ENCODE measurements at places on chromosomes 3 and 15.
A peak's percentile ranks its signal among the peaks of the same experiment; 100 is the strongest.

GRCh38 chr3:29285471-29286071 lies 4.7 kb downstream of the RBMS3 start:
- DNase-seq = no peak

DNA sequence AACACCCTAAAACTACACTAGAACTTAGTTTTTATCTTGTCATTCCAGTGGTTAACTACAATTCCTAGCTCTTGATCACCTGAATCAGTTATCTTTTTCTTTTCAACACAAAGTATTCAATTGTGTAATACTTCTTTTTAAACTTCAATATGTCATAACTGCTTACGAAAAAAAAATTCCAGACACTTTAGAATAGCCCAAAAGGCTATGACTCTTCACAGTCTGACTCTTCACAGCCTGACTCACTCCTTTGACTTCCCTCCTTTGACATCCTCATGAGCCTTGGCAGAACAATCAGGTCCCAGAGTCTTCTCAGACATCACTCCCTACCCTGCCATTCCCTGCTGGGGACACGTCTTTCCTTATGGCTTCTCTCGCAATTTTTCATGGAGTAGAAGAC lies 727.1 kb downstream of the ROBO1 start:
- no peak for DNase-seq

DNA sequence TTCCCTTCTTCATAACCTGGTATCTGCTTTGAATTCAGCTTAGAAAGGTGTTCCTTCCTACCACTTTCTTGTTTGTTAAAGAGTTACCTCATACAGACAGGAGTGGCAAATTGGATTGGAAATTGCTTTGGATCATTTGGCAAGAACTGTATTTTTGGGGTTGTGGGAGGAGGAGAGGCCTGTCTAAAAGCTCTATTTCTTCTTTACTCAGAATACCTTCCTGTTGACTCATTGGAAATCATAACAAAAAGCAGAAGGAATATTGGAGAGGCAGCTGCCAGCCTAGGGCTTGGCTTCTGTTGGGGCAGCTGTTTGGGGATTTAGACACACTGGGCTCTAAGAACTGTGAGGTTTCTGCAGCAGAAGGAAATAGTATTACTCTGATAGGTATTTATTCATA lies 14.2 kb downstream of the IQGAP1 start:
- no peak for DNase-seq

DNA sequence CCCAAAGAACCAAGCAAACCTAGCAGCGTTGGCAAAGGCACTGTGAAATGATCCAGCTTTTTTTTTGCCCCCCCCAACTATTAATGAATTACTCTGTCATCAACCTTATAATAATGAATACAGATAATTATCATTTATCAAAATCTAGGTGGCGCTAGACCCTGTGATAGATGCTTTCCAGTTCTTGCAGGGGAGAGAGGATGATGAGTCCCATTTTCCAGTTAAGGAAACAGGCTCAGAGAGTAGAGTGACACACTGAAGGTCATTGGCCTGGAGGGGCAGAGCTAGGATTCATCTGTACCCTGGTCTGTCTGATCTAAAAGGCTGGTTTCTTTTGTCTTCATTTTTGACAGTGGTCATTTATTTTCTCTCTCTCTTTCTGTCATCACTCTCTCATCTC lies 5.0 kb downstream of the ACOX2 start:
- no peak for DNase-seq

- no peak for DNase-seq
Measured at GRCh38 chr3:55000546-55000945, 72.7 kb upstream of the LRTM1 start.

DNA sequence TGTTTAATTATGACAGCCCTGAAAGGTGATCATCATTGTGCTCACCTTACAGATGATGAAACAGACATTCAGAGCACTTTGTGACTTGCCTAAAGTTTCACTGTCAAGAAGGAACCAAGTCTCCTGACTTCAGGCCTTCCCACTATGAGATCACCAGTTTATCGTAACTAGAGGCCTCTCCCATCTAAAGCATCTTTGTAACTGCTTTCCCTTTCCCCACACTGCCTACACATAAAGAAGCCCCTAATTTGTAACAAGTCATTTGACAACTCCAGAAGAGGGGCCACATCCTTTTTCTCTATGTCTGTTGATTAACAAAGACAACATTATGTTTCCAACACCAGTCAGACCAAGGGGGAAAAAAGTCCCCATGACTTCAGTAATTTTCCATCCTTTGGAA lies 1.1 kb downstream of the KLHL6 start:
- DNase-seq = no peak

DNA sequence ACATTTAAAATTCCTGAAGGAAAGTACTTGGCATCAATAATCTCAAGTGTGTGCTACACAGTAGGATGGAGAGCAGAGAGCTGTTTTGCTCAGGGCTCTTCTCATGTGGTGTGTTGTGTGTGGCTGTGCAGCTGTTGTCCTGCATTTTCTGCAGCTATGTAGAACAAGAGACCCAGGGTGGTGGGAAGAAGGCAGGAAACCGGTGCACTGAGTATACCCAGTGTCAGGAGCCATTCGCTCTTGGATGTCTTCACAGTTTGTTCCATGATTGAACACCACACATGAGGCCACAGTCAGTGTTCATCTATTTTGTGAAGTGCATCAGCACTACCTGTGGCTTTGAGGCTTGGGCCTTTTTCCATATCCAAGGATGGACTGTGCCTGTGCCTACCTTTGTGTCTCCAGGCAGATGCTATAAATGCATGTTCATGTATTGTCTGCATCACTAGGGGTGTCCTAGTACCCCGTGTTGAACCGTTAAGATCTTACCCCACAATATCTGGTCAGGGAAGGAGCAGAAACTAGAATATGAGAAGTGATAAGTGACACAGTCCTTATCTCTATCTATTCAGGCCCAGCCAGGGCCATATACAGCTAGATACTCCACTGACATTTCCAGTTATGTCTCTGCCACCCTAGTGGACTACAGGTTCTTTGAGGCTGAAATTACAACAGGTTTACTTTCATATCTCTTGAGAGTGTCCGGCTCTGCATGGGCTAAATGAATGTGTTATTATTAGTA lies 194.3 kb downstream of the NR2F2 start:
- no peak for DNase-seq

DNA sequence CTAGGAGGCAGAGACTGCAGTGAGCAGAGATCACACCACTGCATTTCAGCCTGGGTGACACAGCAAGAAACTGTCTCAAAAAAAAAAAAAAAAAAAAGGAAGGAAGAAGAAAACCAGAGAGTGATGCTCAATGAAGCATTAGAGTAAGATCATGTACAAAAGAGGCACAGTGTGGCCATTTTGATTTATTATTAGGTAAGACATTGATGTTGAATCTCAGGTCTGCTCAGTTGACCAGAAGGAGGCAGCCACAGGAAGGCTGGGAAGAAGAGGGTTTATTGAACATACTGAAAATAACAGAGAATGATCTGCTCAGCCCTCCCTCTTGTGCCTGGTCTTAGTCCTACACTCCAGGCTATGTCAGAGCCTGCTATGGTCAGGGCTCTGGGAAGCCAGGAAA lies 15.6 kb downstream of the LRRK1 start:
- no peak for DNase-seq

DNA sequence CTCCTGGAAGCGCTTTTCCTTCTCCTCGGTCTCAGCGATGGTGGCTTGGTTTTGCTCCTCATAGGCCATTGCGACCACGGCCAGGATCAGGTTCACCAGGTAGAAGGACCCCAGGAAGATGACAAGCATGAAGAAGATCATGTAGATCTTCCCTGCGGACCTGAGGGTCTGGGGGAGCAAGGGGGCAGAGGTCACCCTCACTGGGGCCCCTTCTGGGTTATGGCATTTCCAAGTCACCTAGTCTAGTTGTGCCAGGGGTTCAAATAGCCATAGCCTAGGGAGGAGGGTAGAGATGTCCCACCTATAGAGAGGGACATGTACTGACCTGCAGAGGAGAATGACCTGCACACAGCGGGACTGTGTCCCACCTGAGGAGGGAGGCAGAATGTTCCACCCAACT lies 43.5 kb downstream of the SCN5A start:
- no peak for DNase-seq

GRCh38 chr3:156577736-156578135 lies 22.8 kb upstream of the SSR3 start:
- DNase-seq = no peak

GRCh38 chr3:110518031-110518430 lies 553.6 kb upstream of the NECTIN3 start:
- no peak for DNase-seq

- no peak for DNase-seq
Measured at GRCh38 chr3:37256447-37256846, 82.1 kb upstream of the LRRFIP2 start.

DNA sequence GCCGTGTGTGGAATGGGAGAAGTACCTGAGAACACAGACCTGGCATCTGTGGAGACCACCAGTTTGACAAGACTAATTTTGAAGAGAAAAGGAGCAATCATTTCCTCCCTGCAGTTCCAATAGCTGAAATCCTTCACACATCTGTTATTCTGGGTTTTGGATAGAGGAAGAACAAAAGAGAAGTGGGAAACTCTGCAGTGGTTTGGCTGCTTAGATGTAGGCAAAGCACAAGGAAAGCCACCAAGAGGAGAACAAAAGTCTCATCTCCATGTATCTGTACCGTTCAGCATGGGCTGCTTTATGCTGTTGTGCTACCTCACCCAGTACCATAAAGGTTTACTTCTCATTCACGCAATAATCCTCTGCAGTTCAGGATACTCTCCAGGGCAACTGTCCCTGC lies 153.1 kb upstream of the COL8A1 start:
- DNase-seq = no peak

DNA sequence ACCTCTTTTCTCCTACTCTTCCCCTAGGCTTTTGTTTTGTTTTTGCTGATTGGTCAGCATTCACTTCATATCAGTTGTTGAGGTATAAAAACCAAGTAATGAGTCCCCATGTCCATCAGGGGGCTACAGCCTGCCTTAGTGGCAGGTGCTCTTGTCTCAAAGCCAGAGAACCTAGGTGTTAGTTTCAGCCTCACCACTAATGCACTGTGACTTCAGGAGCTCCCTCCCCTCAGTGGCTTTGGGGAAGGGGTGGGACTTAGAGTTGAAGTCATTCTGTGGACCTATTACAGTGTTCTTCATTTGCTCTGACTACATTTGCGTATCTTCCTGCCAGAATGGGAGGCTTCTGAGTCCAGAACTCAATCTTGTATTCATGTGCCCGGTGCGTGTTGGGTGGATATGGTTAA lies 41.6 kb downstream of the NR2C2 start:
- DNase-seq = peak; percentile 21

DNA sequence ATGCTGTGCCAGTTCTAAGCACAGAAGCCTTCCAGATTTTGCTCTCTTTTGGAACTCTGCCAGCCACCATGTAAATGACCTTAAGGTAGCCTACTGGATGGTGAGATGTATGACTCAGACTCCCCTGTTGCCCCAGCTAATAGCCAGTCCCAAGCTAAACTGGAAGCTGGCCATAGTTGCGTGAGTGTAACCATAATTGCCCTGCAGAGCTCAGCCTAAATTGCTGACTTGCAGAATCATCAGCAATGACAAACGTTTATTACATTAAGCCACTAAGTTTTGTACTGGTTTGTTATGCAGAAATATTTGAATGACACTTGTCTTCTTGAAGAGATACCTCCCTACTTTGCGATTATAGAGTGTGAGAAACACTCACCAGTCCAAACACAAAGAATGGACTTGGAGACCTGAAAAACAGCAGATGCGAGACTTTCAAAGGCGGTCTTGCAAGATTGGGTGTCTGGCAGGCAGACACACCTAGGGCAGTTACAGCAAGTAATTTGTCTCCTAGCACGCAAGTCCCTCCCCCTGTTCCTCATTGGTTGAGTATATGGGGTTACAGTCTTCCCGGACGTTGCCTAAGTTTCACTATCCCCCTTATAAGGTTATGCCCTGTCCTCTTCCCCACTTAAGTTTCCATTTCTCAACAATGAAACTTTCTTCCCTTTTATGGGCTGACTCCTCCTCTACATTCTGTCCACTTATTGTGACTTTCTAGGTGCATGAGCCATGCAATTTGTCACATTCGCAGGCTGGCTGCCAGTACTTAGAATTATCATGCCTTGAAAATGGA lies 83.6 kb upstream of the XCR1 start:
- no peak for DNase-seq

GRCh38 chr3:31635545-31635944 lies 102.8 kb downstream of the STT3B start:
- DNase-seq = no peak

- no peak for DNase-seq
Measured at GRCh38 chr15:38558372-38559059, 6.1 kb downstream of the RASGRP1 start.

GRCh38 chr3:186383026-186383993 lies 21.3 kb upstream of the DGKG start:
- DNase-seq = no peak

- DNase-seq = no peak
Measured at GRCh38 chr15:32831485-32831884, 113.7 kb downstream of the GREM1 start.

DNA sequence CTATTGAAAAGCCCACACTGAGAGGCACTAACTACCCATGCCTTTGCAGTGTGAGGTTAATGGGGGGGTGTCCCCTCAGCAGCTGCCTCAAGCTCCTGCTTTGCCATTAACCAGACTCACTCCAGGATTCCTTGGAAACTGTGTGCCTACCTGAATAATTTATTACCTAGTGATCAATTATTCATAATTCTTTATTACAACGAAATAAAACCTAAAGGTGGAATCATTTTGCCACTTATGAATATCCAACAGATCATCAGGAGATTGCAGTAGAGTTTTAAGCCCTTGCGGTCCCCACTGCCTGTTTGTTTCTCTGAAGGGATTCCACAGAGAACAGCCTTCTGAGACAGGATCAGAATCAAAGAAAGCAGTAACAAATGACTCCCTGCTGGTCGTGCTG lies 23.3 kb downstream of the NEK11 start:
- DNase-seq = no peak

DNA sequence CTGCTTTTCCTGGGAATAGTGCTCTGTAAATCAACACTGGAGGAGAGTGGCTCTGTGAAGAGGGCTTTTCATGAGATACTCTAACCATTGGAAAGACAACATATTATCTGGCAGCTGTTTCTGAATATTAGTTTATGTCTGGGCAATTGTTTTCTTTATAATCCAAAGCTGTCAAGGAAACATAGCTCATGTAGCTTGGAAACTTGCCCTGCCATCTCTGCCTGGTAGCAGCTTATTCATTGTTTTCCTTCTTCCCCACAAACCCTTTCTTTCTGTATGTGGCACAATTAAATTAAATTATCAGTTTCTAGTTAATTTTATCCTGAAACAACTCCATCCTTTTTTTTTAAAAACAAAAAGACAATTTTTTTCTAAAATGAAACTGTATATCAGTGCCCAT lies 160.0 kb downstream of the EDEM1 start:
- no peak for DNase-seq

Measured in activated B cell treated with CpG ODN at 0.5 μM for 24 hours (primary cell).